ENCODE measurements at places on chromosomes 2 and 18.

- DNase-seq = no peak
These were observed 281.0 kb upstream of the SOX11 start for GRCh38 chr2:5410991-5411700.

DNA sequence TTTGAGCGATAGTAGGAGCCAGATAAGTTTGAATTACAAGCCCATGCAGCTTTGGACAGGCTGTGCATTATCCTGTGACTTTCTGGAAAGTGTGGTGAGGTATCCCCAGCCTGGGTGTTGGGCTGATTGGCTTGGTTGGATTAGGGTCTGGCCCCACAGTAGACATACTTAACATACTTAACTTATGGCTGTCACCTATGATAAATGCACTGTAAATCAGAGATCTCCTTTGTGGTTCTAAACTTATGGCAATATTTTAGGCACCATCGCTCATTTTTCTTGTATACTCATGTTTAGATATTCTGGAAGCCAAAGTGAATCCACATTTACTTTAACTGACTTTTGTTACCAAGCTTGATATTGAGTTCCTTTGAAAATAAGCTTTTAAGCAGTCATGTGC is 54.8 kb downstream of the SPTBN1 start:
- no peak for DNase-seq

GRCh38 chr2:70988151-70988550 is 6.5 kb downstream of the TEX261 start:
- no peak for DNase-seq

DNA sequence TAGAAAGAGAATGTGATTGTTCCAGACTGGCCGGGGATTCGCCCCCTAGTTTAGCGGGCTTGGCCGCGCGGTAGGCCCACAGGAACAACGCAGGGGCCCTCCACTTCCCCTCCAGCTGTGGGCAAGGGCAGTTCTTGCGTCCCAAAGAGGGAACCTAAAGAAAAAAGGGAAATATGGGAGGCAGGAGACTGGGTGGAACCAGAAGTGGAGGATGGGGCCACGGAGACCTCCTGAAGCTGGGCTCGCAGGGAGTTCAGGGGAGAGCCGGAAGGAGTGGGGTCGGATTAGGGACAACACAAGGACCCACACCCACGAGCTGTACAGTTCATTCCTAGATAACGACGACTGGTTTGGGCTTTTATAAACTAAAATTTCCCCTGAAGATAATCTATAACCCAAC is 18.2 kb downstream of the GNLY start:
- no peak for DNase-seq

DNA sequence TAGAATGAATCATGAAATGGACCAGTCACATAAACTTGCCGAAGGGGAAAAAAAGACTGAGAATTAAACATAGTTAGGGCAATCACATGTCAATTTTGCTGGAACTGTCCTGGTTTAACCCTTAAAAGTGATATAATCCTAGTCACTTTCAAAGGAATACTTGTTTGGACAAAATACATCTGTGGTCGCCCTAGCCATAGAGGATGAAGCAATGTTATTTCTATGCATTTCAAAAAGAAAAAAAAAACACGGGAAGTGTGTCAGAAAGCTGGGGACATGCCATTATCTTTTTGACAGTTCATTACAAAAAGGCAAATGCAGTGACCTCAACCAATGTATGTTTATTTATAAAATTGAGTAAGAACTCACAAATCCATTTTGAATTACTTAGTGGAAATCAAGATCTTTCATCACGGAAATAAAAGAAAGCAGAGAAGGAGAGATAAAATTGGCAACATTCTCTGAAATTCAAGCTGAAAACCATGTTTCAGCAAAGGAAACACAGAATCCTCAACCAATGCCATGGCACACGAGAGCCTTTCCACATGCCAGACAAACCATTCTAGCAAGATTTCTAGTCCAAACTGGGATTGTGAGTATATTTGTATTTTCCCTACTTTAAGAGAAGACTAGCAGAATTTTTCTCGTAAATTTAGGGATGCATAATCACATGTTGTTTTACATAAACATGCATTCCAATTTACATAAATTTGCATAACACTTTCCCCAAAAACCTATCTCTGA is 854.3 kb upstream of the ACVR2A start:
- DNase-seq = no peak

GRCh38 chr2:137379186-137379585 is 585.1 kb upstream of the HNMT start:
- DNase-seq = no peak

DNA sequence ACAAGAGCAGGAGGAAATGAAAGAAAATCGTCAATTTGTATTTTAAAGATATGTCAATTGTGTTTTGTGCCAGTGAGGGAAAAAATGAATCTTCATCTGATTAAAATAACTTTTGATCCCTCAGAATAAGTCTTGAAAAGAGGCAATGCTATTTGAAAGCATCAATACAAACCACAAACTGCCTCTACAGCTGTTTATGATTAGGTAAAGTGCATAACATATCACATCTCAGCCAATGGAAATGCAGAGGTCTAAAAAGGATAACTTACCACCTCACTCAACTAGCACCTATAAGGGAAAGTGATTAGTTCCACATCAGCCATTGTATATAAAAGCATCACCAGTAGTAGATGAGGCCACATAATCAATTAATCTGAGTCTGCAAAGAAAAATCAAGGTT is 492.2 kb upstream of the CDH2 start:
- DNase-seq = no peak

GRCh38 chr18:28767201-28767600 is 590.3 kb upstream of the CDH2 start:
- DNase-seq = no peak

DNA sequence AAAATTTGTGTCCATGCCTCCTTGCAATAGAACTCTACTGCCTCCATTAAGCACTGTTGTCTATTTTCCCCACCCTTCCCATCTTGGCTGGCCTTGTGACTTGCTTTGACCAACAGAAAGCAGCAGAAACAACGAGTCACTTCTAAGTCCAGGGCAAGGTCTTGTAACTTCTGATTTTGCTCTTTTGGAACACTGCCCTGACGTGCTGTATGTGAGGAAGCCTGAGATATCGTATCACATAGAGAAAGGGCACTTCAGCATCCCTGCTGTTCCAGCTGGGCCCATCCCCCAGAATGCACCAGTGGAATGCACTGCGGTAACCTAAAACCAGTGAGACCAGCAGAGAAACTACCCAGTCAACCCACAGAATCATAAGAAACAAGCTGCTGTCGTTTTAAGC is 28.1 kb downstream of the NCKAP1 start:
- DNase-seq = no peak

GRCh38 chr2:1714291-1715064 is 29.8 kb downstream of the PXDN start:
- DNase-seq = no peak

Measured in activated T-cell treated with anti-CD3 and anti-CD28 coated beads, Interleukin-2, amount 50 U/mL, for 4 hours (primary cell).